ENCODE measurements at places on chromosomes 6 and 20.

DNA sequence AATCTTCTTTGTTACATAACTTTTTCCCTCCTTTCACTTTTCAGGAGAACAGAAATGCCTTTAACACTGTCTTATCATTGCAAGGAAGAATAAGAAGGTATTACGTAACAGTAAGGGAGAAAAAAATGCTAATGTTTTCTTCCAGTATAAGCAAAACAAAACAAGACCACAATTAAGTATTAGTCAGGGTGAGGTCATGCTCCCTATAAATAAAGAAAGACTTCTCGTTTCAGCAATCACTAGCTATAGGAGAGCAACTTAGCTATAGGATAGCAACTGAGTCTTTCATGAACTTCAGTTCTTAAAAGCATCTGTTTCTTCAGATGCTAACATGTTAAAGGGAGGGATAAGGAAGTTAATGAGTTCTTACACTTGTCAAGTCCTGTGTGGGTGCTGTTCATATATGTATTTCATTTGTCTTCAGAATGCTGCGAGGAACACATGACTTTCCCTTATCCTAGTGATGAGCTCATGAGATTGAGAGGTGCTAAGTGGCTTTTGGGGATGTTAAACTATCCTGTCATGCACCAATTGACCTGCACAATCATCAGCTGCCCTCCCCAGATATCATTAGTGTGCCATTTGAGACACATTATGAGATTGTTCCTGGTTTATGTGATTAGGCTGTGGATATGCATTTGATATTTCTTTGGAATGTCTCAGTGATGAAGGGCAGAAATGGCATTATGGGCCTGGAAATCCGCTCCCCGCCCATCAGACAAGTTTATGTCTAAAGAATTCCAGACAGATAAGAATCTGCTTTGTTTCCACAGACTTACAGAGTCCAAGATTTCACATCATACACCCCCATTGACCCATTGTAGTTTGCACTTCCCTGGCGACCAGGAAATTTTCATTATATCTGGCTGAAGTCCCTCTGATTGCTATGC, 37.5 kb downstream of the LAMA4 start:
- no peak for DNase-seq

- no peak for DNase-seq
Measured at GRCh38 chr6:26309731-26310142, 55.3 kb upstream of the BTN3A2 start.

GRCh38 chr20:24816907-24817306, 132.2 kb upstream of the CST7 start:
- DNase-seq: no peak

DNA sequence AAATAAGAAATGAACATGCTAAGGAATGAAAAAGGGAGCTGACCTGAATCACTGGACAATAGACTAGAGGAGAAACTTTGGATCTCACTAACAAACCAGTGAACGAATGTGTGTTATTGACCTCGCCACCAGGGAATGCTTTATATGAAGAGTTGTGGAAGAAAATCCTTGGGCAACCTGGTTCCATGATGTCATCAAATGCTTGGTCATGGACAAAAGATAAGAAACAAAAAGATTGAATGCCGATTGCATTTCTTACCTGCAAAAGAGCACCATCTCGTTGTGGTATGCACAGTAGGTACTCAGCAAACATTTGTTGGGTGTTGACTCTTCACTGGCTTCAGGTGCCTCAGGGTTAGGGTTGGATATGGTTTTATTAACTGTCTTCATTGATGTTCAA, 165.2 kb upstream of the TSHZ2 start:
- DNase-seq: no peak

DNA sequence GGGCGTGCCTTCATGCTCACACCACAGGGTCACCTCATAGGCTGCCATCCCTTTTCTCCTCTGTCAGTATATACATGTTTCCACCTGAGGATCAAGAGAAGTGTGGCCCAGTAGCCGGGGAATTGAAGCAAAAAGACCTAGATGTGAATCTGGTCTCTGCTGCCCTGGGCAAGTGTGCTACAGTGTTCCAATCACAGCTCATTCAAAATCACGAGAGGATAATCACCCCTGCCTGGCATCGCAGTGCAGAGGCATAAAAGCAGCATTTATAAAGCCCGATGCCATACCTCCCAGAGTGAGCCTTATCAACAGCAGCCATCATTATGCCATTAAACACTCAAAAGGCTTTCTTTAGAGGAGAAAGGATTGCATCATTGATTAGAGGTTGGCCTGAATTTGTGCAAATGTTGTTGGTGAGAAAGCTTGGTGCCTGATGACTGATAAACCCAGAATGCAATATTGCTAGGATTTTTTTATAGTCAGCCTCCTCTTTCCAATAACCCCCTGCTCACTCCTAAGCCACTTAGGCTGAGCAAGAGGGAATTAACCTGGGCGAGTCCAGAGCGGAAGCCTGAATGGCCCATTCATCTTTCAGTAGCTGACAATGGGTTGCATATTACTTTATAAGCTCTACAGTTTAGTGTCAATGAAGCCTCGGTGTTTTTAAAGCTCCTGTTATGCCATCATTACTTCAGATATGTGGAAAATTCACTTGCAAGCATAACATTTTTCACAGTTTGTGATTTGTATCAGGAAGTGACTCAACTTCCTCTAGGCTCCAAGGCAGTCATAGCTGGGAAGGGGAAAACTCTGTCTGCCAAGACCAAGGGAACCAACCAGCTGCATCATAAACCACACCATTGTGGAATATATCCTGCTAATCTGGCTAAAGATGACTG, 92.5 kb upstream of the NXT1 start:
- no peak for DNase-seq

GRCh38 chr6:30800871-30801270, 56.5 kb upstream of the IER3 start:
- DNase-seq: no peak

- DNase-seq: no peak
Measured at GRCh38 chr6:5071216-5071615, 13.9 kb upstream of the PPP1R3G start.

- DNase-seq: no peak
Measured at GRCh38 chr20:36315545-36316351, 9.6 kb downstream of the DLGAP4 start.

- DNase-seq: peak; percentile 66
Measured at GRCh38 chr6:11172501-11173327, 59.8 kb downstream of the NEDD9 start.

DNA sequence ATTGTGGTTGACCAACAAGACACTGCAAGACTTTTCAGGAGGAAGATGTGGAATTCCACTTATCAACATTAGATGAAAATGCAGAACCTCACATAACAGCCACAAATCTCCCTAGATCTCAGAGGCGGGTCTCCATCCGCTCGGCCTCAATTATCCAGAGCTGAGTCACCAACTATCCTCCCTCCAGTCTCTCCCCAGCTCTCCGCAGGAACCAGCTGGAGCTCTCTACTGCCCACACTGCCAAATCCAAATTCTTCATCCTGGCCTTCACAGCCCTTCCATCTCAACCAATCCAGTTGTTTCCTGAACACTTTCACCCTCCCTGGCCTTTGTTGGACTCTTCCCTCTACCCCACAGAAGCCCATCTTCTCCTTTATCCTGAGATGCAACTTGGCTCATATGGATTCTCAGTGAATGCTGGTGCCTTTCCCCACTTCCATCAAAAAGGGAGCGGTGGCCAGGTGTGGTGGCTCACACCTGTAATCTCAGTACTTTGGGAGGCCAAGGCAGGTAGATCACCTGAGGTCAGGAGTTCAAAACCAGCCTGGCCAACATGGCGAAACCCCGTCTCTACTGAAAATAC, 3.5 kb upstream of the TGIF2 start:
- DNase-seq: no peak

DNA sequence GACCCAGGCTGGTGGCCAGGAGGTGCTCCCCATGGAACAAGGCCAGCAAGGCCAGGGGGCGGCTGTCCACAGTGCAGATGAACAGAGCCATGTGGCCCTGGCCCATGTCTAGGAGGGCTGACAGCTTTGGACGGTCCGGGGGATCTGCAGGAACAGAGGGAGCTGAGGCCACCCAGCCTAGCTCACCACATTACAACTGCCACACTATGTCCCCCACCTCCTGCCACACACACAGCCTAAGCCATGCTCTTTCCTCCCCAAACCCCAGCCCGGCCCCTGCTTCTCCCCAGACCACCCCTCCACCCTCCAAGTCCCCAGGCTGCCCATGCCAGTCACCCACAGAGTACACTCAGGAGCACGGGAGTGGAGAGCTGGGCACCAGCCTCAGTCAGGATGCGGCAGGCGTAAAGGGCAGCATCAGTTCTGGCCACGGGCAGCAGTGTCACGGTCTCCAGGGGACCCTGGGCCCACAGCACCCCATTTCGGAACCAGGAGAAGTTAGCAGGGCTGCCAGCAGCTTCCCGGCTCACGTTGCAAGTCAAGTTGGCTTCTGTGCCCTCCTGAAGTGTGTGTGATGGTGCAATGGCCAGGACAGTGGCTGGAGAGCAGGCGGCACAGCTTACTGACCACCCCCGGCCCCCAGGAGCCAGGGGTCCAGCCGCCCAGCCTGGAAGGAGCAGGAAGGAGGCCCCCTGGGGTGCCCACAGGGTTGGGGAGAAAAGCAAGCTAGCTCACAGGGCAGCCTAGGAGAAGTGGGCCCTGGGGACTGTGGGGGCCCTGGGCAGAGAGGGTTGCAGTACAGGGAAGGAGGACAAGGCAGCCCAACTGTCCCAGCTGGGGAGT, 15.2 kb upstream of the ADAM33 start:
- no peak for DNase-seq

DNA sequence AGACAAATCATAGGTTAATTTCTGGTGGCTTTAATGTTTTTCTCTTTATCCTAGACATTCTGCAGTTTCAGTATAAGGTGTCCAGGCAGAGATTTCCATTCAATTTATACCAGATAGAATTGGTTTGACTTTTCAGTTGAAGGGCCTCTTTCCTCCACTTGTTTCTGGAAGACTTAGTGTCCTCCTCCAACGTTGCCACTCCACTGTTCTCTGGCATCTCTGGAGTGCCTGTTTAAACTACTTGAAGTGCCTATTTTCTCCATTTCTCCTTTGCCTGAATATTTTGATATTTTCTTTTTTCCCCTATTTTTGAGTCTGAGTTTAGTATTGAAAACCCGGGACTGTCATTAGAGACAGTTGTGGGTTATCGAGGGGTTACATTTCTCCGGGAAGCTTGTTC, 27.7 kb downstream of the EDN3 start:
- DNase-seq: no peak

- DNase-seq: no peak
Measured at GRCh38 chr6:71346334-71346694, 57.7 kb downstream of the OGFRL1 start.

GRCh38 chr20:53255102-53255710, 283.0 kb downstream of the TSHZ2 start:
- no peak for DNase-seq

- no peak for DNase-seq
Measured at GRCh38 chr6:25010902-25011625, 75.3 kb upstream of the RIPOR2 start.

DNA sequence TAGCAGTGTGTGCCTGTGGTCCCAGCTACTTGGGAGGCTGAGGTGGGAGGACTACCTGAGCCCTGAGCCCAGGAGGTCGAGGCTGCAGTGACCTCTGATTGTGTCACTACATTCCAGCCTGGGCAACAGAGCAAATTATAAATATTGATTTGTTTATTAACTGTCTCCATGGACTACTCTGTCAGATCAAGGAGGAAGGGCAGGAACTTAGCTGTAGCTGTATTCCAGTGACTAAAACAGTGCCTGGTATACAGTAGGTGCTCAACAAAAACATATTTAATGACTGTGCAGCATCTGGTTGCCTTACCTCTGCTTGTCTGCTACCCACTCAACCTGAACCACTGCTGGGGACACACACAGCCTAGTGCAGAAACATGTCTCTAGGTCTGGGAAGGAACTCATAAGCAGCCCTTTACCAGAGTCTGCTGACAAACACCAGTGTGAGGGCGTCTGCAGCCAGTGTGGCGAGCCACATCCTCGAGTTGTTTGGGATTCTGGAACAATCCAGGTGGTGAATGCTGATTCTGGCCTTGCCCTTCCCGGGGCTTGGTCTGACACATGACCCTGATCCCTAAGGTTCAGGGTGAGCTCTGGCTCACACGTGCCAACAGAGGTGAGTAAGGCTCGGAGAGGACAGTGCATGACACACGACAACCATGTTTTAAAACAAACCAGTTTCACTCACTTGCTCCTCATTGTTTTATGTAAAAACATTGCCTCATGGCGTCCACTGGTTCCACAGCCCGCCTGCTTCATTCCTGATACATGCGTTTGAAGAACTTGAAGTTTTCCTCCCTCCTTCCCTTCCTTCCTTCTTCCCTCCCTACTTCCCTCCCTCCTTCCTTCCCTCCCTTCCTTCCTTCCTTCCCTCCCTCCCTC, 117.9 kb upstream of the ZNF217 start:
- DNase-seq: no peak

DNA sequence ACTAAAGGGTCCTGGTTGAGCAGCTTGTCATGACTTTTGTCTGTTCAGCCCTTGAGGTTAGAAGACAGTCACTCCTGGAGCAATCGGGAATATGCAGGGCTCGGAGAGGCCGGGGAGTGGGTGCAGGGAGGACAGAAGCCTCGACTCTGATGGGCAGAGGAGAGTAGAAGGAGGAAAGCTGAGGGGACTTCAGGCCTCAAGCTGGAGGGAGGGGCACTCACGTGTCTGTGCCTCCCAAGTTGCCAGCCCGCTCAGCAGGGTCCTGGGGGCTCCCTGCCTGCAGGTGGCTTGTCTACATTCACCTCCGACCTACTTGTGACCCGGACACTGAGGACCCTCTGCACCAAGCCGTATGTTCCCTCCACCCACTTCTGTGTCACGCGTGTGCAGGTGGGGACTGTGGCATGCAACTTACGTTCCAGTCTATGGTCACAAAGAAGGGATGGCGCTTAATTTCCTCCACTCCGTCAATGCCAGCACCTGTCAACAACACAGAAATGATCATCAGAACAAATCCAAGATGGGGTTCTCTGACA, 86.8 kb upstream of the MPC1 start:
- DNase-seq: no peak

DNA sequence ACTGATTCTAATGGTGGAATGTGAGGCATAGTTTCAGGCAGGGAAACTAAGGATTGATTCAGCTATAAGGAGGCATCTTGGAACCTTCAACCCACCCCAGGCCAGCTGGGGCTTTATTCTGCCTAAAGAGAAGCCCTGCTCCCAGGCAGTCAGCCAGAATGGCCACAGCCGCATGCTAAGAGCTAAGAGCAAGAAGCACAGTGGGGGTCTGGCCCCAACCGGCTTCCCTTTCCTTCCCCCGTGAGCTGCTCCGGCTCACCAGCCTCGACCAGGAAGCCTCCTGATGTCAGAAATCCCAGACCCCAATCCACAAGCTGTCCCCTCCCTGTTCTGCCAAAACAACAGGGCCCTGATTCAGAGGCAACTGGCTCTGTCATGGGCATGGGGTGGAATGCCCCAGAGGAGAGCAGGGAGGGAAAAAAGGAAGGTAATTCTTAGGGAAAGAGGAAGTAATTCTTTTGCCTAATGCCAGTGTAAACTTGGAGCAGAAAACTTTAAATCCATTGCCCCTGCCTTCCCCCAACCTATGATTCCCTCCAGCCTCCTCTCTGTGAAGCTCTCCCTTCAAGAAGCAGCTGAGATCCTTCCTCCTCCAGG, 6.9 kb downstream of the GRM4 start:
- no peak for DNase-seq

GRCh38 chr20:37314099-37314498, 24.6 kb downstream of the MANBAL start:
- no peak for DNase-seq

GRCh38 chr6:148739822-148740128, 7.1 kb upstream of the UST start:
- no peak for DNase-seq

Measured in stimulated activated CD8-positive, alpha-beta memory T cell treated with anti-CD3 and anti-CD28 coated beads, Interleukin-4, amount 100 ng/mL, for 1 hour (primary cell).